NAMALWA (cell line): ENCODE measurements at places on chromosomes 2 and 18.

DNA sequence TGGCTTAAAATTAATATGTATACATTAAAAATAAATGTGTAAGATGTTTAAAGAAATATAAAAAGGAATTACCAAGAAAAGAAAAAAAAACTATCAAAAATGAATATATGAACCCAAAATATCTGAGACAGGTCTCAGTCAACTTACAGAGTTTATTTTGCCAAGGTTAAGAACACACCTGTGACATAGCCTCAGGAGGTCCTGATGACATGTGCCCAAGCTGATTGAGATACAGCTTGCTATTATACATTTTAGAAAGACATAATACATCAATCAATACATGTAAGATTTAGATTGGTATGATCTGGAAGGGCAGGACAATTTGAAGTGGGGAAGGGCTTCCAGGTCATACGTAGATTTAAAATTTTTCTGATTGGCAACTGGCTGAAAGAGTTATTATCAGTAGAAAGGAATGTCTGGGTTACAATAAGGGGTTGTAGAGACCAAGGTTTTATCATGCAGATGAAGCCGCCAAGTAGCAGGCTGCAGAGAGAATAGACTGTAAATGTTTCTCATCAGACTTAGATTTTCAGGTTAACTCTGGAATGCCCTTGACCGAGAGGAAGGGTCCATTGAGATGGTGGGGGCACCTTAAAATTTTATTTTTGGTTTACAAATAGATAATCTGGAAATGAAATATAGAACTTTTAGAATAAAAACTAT is 74.7 kb downstream of the EXOC6B start:
- DNase-seq, result no peak

GRCh38 chr2:39942950-39943349 is 163.9 kb upstream of the THUMPD2 start:
- DNase-seq, result no peak

GRCh38 chr2:108866041-108866440 is 79.5 kb downstream of the CCDC138 start:
- no peak for DNase-seq

- DNase-seq, result no peak
These were observed 26.3 kb upstream of the CRIM1 start for GRCh38 chr2:36329251-36329650.
